ENCODE measurements at places on chromosomes 5 and 9. TPM values are rescaled to one million over a fixed set of nuclear protein-coding genes. Genes with fewer than 3 reads are reported as not detected.

The RNF145 gene
- 88.5 TPM for total RNA-seq

The RASEF gene
- total RNA-seq = not detected

The SLC22A5 gene
- total RNA-seq = 4.5 TPM

The ZDHHC11 gene
- 4.5 TPM for total RNA-seq

The AK6 gene
- 123 TPM for total RNA-seq

DNA sequence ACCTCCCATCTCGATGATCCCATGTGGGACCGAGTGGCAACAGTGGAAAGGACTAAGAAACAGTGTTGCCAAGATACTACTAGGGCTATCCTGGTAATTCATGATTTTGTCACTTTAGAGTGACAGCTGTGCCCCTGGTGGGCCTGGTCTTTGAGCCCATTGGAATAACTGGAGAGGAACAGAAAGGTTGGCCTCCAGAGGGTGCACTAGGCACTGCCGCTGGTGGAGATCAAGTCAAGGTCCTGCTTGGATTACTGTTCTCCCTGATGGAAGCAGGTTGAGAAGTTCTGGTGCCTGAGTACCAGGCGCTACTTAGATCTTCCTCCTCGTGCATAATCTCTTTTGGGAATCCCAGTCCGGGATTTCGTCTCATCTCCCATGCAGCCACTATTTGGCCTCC lies 129.6 kb downstream of the SEC61B start:
- no peak for DNase-seq

GRCh38 chr9:84652496-84653120 lies 16.9 kb upstream of the NTRK2 start:
- no peak for DNase-seq

DNA sequence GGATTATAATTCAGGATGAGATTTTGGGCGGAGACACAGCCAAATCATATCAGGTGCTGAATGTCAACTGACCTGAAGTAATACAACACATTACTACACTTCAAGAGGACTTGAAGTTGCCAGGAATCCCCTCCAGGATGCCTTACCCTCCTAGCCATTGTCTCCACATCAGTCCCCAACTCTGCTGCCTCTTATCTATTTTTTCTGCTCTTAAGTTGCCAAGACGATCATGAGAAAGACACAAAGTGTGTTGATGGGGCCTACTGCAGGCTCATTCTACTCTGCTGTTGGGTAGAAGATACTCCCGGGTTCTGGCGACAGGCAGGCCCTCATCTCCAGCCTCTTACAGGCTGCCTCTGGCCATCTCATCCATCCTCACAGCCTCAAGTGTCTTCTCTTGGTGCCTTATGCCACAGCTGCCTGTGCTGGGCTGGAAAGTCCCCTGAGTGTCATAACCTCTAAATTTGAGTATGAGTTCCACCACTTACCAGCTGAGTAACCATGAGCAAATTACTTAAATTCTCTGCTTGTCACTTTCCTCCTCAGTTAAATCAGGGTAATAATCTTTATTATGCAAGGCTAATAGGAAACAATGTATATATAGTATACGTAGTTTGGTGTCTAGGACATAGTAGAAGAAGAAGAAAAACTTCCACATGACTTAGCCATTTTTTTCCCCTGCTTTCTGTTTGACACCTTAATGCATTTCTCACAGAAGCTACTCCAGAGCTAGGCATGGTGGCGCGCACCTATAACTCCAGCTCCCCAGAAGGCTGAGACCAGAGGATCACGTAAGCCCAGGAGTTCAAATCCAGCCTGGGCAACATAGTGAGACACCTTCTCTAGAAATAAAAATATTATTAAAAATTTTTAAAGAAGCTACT lies 73.0 kb upstream of the SNX2 start:
- DNase-seq = peak; percentile 7

Data from activated naive CD8-positive, alpha-beta T cell treated with anti-CD3 and anti-CD28 coated beads for 36 hours (primary cell).